ENCODE measurements at places on chromosomes 3 and 15.

- no peak for DNase-seq
Measured at GRCh38 chr3:25372167-25372566, 55.9 kb upstream of the RARB start.

GRCh38 chr3:191236646-191237045, 37.6 kb downstream of the OSTN start:
- no peak for DNase-seq

DNA sequence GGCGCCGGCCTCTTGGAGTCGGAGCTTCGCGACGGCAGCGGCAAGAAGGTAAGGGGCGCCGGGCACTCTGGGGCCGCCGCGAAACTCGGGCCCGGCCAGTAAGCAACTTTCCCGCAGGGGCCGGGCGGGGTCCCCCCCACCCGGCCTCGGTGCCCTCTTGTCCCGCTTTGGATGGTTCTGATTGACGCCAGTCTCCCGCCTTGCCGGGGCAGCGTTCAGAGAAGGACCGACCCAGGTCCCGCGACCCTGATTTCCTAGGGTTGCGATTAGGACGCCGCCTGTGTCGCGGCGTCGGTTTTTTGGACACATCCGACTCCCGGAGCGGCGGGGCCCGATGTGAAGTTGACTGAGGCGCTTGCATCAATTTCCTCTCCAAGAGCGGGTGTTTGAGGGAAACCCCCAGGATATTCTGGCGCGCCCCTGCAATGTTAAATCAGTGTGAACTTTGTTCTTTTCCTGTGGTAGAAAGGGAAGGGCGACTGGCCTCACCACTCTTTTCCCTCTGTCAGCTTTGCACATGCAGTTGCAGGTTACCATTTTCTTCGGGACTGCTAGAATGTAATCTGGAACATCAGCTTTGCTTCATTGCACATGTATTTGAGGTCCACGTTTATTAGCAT, 755 bp downstream of the PDE8A start:
- no peak for DNase-seq

DNA sequence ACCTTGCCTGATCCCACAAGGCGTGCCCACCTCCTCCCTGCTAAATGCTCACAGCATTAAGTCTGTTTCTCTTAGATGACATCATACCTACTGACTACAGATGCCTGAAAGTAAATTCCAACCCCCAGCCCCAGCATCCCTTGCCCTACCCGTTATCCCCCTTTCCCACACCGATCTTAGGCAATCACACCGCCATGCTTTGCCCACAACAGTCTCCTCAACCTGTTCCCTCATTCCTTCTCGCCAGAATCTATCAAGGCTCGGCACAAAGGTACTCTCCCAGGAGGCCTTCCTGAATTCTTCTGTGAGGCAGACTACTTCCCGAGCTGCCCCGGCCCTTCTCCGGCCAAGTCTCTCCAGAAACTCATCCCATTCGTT, 789 bp upstream of the SEC61A1 start:
- no peak for DNase-seq

DNA sequence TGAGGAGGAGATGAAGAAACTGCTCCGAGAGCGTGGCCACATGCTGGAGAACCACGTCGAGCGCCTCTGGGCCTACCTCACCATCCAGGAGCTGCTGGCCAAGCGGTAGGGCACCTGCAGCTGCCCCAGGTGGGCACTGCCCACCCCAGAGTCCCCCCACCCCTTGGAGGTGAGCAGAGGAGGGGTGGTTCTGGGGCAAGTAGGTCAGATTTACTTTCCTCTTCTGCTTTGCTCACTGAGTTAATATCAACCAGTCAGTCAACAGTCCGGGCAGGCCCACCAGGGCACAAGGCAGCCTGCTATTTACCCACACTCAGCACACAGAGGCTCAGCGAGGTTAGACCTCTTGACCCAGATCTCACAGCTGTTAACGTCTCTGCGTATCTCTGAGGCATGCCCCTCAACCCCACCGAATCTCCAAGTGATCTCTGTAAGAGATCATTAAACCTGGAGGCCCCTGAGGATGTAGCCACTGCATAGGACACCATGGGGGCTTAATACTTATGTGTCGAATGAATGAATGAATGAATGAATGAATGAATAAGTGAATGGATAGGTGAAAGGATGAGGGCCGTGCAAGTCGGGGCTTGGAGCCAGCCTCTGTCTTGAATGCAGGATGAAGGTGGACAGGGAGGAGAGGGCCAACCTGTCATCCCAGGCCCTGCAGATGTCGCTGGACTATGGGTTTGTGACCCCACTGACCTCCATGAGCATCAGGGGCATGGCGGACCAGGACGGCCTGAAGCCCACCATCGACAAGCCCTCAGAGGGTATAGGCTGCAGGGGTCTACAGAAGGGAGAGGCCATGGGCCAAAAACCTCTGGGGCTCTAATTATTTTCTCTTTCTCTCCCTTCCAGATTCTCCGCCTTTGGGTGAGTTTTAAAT, 8.0 kb upstream of the ITIH3 start:
- no peak for DNase-seq

- DNase-seq = no peak
Measured at GRCh38 chr3:167958141-167958540, 137.6 kb downstream of the GOLIM4 start.

DNA sequence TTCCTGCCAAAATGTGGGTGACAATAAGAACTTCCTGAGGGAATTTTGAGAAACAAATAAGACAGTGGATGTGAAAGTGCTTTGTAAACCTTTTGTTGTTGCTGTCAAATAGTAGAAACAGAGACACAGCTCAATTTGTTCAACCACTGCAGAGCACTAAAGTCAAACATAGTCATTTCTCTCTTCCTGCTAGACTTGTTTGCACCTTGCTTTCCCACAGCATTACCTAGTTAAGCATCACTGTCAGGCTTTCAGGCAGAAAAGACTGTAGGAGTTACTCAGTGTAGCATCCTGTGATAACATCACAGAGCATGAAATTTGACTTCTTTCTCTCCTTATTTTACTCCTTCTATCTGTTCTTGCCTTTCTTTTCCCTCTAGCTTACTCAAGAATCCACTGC, 27.1 kb downstream of the SLC12A1 start:
- no peak for DNase-seq

DNA sequence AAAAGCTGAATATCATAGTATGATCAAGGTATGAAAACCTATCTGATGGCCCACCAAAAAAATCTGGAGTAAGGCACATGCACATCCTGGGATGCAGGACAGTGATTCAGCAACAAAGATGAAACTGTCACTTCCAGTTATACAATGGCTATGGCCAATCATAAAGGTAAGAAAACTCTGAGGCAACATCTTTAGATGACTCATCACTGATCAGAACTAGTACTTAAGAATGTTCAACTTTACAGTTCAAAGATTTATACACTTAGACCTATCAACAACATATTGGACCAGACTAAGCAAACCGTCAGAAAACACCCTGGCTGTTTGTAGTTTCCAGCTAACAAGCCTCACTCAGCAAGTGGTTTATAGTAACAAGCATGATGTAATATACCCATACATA, 21.3 kb upstream of the PLCH1 start:
- DNase-seq = no peak

DNA sequence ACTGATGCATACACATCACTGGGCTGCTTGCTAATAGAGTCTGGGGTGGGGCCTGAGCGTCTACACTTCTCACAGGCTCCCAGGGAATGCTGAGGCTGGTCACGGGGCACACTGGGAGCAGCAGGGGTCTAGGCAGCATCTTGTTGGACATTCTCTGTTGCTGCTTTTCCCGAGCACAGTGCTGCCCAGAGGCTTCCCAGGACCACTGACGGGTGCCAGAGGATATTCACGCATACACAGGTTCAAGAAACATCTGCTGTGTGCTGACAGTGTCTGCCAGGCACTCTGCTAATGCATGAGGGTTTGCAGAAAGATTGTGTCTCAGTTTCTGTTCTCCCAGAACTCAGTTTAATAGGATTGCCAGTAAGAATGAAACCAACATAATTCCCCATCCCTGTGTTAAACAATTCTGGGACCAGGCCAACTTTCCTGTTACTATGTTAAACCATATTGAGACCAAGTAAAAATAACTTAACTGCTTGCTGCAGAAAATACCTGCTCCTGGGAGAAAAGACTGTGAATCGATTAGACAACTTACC, 23.9 kb upstream of the BCL2L10 start:
- no peak for DNase-seq

GRCh38 chr3:128855569-128855968, 23.9 kb upstream of the ACAD9 start:
- DNase-seq = no peak

DNA sequence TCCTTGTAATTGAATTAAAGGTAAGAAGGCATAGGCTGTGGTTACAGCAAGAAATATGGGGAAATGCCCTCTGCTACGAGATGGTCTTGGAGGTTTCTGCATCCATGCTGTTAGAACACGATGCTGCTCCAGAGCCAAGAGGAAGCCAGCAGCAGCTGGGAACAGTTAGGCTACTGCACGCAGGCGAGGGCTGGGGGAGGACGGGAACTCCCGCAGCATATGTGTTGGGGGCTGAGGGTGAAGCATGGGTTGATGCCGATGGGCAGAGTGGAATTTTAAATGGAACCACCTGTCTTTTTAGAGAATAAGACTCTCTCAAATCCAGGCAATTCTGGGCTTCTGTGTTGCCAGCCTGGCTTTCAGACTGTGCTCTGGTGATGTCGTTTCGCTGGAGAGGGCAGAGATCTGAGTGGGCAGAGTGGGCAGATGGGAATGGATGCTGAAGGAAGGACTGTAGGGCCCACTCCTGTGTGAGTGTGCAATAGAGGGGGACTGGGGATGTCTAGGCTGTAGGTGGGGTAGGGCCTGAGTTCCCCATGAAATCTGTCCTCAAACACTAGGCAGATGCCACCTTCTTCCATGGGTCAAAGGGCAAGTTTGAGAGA, 417.0 kb upstream of the TPM1 start:
- no peak for DNase-seq

DNA sequence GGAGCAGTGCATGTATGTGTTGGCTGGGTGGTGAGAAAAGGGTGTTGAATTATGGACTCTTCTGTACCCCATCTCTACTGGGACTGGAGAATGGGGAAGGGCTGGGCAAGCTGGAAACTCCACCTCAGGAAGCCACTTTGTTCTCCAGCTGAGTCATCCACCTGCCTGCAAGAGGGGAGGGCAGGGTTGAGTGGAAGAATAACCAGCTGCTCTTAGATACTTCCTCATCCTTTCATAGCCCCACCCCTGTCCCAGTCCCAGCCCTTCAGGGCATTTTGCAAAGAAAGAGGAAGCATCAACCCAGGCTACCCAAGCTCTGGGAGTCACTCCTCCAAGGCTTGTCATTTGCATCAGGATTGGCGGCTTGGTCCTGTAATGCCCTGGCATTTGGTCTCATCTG, 33.1 kb downstream of the RAB11A start:
- no peak for DNase-seq

GRCh38 chr3:99644746-99645145, 6.4 kb downstream of the COL8A1 start:
- DNase-seq = no peak

- DNase-seq = no peak
Measured at GRCh38 chr3:153785901-153786300, 335.3 kb upstream of the ARHGEF26 start.

DNA sequence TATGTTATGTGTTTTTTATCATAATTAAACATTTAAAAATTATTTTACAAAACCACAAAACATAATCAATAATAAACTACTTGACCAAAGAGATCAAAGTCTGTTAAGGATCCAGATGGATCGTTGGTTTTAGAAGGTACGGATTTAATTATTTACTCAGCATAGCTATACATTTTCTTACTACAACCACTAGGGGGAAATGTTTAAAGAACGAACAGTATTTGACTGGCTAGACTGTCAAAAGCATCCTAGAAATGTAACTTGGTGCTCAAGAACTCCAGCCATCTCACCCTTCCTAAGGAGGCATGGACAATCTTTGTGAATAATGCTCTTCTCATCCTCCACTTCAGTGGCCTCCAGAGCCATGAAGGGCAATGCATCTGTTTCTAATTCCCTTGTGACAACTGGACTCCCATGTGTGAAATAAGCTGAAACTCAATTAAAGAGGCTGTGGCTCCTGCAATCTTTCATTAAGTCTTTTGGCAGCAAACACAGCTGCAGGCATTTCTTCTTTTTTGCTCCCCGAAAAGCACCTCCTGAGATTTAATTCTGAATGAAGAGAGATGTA, 94.7 kb upstream of the TUSC7 start:
- no peak for DNase-seq

- no peak for DNase-seq
Measured at GRCh38 chr3:17831366-17831765, 88.9 kb upstream of the TBC1D5 start.

DNA sequence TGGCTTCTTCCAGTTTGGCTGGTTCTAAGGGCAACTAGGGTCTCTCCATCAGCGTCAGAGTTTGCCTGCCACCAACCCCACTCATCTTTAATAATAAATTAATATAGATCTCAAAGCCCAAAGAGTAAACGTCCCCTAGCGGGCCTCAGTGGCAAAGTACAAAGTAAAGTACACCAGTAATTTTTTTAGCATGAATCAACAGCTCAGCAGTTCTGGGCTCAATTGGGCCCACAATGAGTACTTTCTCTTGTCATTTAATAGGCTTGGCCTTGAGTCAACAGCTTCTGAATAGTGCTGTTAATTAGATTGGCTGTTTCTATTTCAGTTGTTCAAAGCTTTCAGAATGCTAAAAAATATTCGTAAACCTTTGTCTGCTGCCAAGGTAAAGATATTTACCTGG, 89.0 kb upstream of the PFN2 start:
- no peak for DNase-seq

DNA sequence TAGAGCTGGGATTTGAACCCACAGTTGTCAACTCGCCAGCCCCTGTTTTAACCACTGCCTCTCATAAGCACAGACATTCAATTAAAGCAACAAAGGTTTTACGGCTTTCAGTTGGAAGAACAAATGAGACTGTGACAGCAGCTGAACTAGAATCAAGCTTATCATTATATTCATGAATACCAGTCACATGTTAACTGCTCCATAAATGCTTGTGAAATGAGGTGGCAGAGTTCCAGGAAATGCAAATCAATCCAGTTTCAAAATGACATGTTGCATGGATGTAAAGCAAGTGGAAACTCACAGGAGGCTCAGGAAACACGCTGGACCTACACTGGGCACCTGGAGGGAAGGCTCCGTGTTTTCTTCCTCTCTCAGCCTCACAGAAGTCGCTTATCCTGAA, 3.9 kb downstream of the GP5 start:
- DNase-seq = no peak

GRCh38 chr3:52784021-52784621, 6.7 kb downstream of the ITIH1 start:
- DNase-seq = no peak

DNA sequence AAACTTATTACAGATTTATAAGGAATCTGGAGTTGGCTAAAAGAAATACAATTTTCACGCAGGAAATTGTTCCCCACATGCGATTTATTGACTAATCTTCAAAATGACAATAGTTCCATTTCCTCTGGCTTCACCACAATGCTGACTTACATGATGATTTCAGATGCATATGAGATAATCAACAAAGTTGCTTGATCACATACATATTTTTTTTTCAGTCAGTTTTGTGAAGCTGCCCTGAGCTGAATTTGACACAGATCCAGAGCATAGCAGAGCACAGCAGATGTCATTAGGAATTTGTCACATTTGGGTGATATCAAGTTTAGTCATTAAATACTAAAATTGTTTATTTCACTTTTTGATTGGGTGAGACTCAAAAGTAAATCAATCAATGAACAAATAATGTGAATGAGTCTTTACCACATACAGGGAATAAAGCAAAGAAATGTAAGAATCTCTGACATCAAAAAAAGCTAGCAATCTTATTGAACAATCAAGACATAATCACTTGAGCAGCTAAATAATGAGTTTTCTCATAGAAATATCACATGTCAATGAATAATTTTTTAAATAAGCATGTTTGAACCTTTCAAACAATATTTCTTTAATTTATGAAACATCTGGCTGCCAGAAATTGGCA, 18.3 kb downstream of the CPB1 start:
- DNase-seq = no peak

GRCh38 chr3:134251731-134252391, 1.2 kb upstream of the RYK start:
- DNase-seq = no peak

Data from progenitor cell of endocrine pancreas (in vitro differentiated cells).